ENCODE measurements at places on chromosomes 12 and 14. TPM values are rescaled to one million over a fixed set of nuclear protein-coding genes. Genes with fewer than 3 reads are reported as not detected.

Gene MSRB3
- 19.1 TPM for total RNA-seq

Gene C12orf42
- not detected for total RNA-seq

Gene KRT74
- total RNA-seq, result not detected

Gene SAMD15
- total RNA-seq, result 1.0 TPM

Gene AHNAK2
- total RNA-seq, result 1.6 TPM

Gene TMCC3
- 2.4 TPM for total RNA-seq

Gene EVL
- 31.5 TPM for total RNA-seq

Gene MUCL1
- total RNA-seq, result not detected

Gene HOXC4
- 4.7 TPM for total RNA-seq

Gene SYNDIG1L
- not detected for total RNA-seq

Gene OR6C2
- total RNA-seq, result not detected

Gene OR4K5
- not detected for total RNA-seq

Gene AGAP2
- 39.7 TPM for total RNA-seq

Gene PGF
- total RNA-seq, result 120 TPM

Gene SMAGP
- 1.2 TPM for total RNA-seq

Gene CLEC4D
- not detected for total RNA-seq

Gene KLRC3
- not detected for total RNA-seq

DNA sequence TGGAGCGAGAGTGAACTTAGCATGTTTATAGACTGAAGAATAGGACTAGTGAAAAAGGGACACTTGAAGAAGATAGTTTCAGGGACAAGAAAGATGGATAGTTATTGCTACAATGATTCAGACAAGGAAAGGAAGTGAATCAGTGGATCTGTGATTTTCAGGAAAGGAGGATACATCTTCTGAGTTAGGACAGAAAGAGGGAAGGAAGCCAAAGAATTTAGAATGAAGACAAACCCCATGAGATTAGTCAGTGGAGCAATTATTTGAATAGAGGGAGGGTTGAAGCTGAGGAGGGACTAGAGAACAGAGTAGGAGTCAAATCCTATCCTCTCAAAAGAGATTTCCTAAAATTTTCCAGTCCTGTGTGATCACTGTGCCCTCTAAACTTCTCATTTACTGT lies 282.7 kb downstream of the AKAP6 start:
- no peak for DNase-seq
- peaks cover 8% of the 10 kb centered on the region for H3K4me1 ChIP-seq
- no peaks in the 10 kb centered on the region for H3K36me3 ChIP-seq
- H3K27ac ChIP-seq, result no peak overlapping the region

DNA sequence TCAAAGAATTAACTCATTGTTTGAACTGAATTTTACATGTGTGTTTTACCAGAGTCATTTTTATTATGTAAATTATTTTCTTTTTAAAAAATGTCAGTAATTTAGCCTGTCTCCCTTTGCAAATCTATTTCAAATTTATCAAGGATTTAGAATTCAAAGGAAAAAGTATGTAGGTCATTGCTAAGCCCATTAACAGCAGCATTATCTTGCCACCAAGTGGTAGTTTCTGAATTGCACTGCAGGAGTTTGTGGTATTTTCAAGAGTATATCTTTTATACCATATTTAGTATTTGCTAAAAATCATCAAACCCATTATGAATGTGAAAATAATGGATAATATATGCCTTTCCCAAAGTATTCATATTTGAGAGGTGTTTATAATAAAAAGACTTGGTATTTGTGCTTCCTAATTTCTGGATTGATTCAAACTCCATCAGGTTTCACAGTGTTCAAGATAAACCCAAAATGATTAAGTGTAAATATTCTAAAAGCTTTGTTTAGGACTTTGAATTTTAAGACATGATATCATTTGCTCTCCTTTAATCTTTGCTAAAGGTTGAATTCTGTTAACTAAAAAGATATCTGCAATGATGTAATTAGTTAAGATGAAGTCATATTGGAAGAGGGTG lies 711.4 kb downstream of the FSCB start:
- H3K27ac ChIP-seq, result no peak overlapping the region
- H3K36me3 ChIP-seq, result no peaks in the 10 kb centered on the region
- DNase-seq, result peak; percentile 36
- H3K4me3 ChIP-seq, result no peak overlapping the region

- no peak for DNase-seq
- H3K27ac ChIP-seq, result no peak overlapping the region
- no peaks in the 10 kb centered on the region for H3K4me1 ChIP-seq
Measured at GRCh38 chr12:59859171-59859510, 263.3 kb downstream of the SLC16A7 start.

- H3K4me1 ChIP-seq, result peaks cover 5% of the 10 kb centered on the region
- peaks cover 5% of the 10 kb centered on the region for H3K27me3 ChIP-seq
Measured at GRCh38 chr12:3597526-3598210, 106.7 kb downstream of the PRMT8 start.

- no peaks in the 10 kb centered on the region for H3K36me3 ChIP-seq
- no peaks in the 10 kb centered on the region for H3K27me3 ChIP-seq
- no peak overlapping the region for H3K4me3 ChIP-seq
- no peak for DNase-seq
Measured at GRCh38 chr12:50961708-50962107, 9.4 kb downstream of the HIGD1C start.

DNA sequence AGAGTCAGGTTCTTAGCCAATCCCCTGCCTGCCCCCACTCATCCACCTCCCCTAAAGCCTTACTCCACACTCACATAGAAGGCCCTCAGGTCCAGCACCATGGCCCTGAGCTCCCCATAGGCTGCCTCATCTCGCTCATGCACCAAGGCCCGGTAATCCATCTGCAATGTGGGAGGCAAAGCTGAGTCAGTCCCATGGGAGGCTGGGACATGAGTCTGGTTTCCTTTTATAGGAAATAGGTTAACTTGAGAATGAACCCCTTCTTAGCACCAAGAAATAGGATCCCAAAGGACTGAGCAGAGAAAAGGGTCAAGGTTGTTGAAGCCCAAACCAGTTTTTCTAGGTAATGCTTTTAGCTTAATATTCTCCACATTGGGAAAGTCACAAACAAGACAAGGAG lies 2.1 kb upstream of the EMC9 start:
- H3K27ac ChIP-seq, result no peak overlapping the region
- DNase-seq, result no peak
- no peaks in the 10 kb centered on the region for H3K27me3 ChIP-seq
- no peak overlapping the region for H3K4me3 ChIP-seq
- peaks cover 15% of the 10 kb centered on the region for H3K36me3 ChIP-seq

- H3K27ac ChIP-seq, result no peak overlapping the region
- H3K4me3 ChIP-seq, result no peak overlapping the region
- no peaks in the 10 kb centered on the region for H3K4me1 ChIP-seq
- DNase-seq, result no peak
Measured at GRCh38 chr12:18849080-18849479, 111.2 kb downstream of the CAPZA3 start.

DNA sequence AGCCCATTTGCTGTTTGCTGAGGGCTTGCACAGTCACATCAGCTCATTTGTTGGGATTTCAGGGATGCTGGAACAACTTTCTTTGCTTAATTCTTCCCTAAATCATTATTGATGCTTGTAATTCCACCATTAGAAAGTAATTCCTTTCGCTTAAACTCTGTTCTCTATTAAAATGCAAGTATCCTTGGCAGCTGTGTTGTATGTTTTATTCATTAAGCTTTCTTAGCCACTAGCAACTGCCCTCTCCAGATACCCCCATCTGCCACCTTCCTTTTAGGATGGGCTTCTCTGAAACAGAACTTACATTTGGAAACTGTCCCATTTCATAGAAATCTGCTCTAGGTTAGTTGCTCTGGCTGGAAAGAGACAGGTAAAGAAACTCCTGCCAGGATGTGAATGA lies 43.7 kb downstream of the ADCK1 start:
- H3K27ac ChIP-seq, result no peak overlapping the region
- H3K4me3 ChIP-seq, result no peak overlapping the region
- no peaks in the 10 kb centered on the region for H3K4me1 ChIP-seq
- DNase-seq, result no peak
- no peaks in the 10 kb centered on the region for H3K27me3 ChIP-seq
- no peaks in the 10 kb centered on the region for H3K36me3 ChIP-seq

- H3K4me1 ChIP-seq, result peaks cover 21% of the 10 kb centered on the region
- DNase-seq, result no peak
- no peaks in the 10 kb centered on the region for H3K36me3 ChIP-seq
- no peak overlapping the region for H3K27ac ChIP-seq
- no peaks in the 10 kb centered on the region for H3K27me3 ChIP-seq
Measured at GRCh38 chr12:46304070-46304469, 35.2 kb upstream of the SLC38A1 start.

DNA sequence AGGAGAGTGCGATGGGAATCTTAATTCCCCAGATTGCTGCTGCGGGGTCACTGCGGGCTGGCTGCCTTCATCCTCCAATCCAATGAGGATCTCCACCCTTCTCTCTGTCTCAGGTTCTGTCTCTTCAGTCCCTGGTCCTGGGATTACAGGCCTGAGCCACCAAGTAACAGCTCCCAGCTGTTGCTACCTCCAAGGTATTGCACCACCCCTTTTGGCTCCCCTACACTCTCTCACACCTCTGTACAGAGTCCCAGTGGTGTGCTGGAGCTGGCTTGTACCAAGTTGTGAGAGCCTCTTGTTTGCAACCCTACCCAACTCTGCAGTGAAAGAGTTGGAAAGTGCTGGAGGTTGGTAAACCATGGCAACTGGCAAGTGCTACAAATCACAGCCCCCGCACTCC lies 10.0 kb upstream of the RILPL1 start:
- peaks cover 4% of the 10 kb centered on the region for H3K4me1 ChIP-seq
- H3K4me3 ChIP-seq, result no peak overlapping the region
- H3K36me3 ChIP-seq, result no peaks in the 10 kb centered on the region
- H3K27ac ChIP-seq, result no peak overlapping the region
- no peaks in the 10 kb centered on the region for H3K27me3 ChIP-seq

DNA sequence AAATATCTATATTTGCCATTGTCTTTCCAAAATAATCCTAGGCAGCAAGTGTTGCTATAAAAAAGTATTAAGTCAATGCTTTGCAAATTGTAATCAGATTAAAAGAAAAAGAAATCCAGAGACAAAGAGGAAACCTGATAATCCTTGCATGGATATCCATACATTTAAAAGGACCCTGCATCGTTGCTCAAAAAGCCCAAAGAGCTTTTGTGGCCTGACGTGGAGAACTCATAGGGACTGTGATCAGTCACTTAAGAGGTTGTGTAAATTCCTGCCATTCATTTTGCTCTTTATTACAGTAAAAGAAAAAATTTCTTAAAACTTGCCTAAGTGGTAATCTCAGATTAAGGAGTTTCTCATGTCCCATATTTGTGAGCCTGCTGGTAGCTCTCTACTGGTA lies 392.6 kb downstream of the C12orf75 start:
- no peak overlapping the region for H3K27ac ChIP-seq
- no peak overlapping the region for H3K4me3 ChIP-seq
- H3K4me1 ChIP-seq, result no peaks in the 10 kb centered on the region

DNA sequence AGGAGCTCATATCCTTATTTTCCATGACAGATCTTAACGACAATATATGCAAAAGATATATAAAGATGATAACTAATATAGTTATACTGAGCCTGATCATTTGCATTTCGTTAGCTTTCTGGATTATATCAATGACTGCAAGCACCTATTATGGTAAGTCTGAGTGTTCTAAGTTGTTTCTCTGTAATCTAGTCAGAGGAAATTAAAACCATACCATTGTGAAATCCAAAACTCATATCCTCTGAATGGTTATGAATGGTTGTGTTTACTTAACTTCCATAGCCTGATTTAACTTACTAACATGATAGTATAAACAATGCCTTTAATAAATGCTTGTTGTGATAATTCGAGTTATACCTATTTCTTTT lies 760 bp downstream of the TMEM19 start:
- H3K4me3 ChIP-seq, result peak overlapping the region; percentile 80
- H3K27ac ChIP-seq, result peak overlapping the region; percentile 85

GRCh38 chr14:34036319-34036766 lies 85.5 kb upstream of the EGLN3 start:
- H3K4me1 ChIP-seq, result peaks cover 62% of the 10 kb centered on the region
- H3K4me3 ChIP-seq, result no peak overlapping the region
- DNase-seq, result no peak
- no peaks in the 10 kb centered on the region for H3K36me3 ChIP-seq

DNA sequence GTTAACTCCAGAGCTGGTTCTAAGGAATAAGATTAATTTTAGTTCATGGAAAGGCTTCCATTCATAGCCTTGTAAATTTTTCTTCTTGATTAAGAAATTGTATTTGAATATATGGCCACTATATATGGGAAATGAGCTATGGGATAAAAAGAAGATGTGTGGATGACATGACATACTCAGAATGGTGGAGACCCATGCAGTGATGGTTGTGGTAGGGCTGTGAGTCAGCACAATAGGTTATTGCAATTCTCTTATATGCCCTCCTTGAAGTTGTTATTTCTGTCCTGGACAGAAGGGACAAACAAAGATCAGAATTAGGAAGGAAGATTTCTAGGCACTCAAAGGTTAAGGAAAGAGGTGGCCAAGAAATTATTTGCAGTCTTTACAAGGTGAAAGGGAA lies 21.5 kb downstream of the RASSF9 start:
- H3K27me3 ChIP-seq, result no peaks in the 10 kb centered on the region
- H3K36me3 ChIP-seq, result no peaks in the 10 kb centered on the region
- no peaks in the 10 kb centered on the region for H3K4me1 ChIP-seq
- H3K4me3 ChIP-seq, result no peak overlapping the region
- no peak overlapping the region for H3K27ac ChIP-seq

- H3K27me3 ChIP-seq, result no peaks in the 10 kb centered on the region
- no peak overlapping the region for H3K27ac ChIP-seq
- peaks cover 7% of the 10 kb centered on the region for H3K36me3 ChIP-seq
- H3K4me1 ChIP-seq, result no peaks in the 10 kb centered on the region
- no peak for DNase-seq
Measured at GRCh38 chr14:73189651-73190050, 47.7 kb upstream of the PAPLN start.

- peak; percentile 29 for DNase-seq
- no peak overlapping the region for H3K4me3 ChIP-seq
- peak overlapping the region; percentile 64 for H3K27ac ChIP-seq
- H3K27me3 ChIP-seq, result no peaks in the 10 kb centered on the region
- peaks cover 48% of the 10 kb centered on the region for H3K4me1 ChIP-seq
- H3K36me3 ChIP-seq, result no peaks in the 10 kb centered on the region
Measured at GRCh38 chr12:46788072-46788887, 37.5 kb downstream of the SLC38A4 start.

DNA sequence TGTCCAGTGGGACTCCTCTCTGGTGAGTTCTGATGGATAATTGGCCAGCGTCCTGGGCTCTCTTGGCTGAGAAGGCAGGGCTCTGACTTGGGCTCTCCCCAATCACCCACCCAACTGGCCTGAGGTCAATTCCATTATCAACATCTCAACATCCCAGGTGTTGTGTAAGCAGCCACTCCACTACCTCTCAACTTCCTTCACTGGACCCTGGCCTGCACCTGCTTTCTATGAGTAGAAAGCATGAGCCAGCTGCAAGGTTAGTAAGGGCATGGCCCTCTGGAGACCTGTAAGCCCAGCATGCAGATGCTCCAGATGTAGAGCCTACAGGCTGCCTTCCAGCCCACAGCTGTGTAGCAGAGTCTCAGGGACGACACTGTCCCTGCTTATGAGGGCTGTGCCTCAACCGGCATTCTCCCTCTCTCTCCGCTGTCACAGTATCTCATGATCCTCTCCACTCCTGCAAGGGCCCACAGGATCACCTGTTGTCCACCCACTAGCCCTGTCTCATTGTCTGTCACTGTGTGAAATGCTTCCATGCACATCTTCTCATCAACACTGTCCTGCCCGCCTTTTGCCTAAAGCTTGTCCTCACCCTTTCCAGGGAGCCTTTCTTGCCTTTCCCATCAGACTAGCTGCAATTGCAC lies 5.4 kb upstream of the KRT81 start:
- H3K27me3 ChIP-seq, result no peaks in the 10 kb centered on the region
- H3K36me3 ChIP-seq, result no peaks in the 10 kb centered on the region
- DNase-seq, result no peak
- H3K4me3 ChIP-seq, result no peak overlapping the region
- no peaks in the 10 kb centered on the region for H3K4me1 ChIP-seq
- H3K27ac ChIP-seq, result no peak overlapping the region

Measured in SJCRH30 (cell line).